ENCODE measurements at places on chromosomes 5 and 9.

- no peak for DNase-seq
Measured at GRCh38 chr5:137708796-137709559, 26.9 kb downstream of the KLHL3 start.

DNA sequence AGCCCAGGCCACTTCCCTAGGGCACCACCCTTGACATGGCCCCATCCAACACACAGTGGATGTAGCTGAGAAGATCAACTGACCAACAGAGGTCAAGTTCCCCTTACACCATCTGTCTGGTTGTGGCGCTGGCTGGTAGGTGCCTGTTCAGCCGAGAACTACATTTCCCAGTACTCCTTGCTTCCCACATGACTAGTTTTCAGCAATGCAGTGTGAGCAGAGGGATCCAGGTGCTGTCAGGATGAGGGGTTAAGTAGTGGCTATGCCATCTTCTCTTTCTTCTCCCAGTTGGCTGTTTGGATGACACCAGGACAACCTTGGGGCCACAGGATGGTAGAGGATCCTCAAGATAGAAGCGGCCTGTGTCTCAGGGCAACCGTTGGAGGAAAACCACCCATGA is 48.6 kb upstream of the SH3PXD2B start:
- peak; percentile 18 for DNase-seq

DNA sequence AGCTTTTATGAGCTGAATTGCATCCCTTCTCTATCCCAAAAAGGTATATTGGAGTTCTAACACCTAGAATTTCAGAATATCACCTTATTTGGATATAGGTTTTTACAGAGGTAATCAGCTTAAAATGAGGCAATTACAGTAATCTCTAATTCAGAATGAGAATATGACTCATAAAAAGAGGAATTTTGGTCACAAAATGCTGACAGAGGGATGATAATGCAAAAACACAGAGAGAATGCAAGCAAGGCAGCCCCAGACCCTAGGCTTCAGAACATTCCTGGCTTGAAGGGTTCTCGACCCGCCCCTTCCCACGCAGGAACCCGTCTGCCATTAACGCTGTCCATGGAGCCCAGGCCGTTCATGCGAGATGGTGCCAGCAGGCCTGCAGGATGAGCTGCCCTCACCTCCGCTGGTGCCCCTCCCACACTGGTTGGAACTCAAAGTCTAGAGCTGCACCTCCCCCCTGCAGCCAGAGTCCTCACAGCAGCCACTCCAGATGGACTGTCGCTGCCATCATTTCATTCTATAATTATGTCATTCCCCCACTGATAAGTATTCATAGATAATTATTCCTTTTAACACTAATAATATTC is 1173.4 kb upstream of the ACO1 start:
- DNase-seq: peak; percentile 85

GRCh38 chr9:14670718-14671117 is 22.5 kb downstream of the ZDHHC21 start:
- no peak for DNase-seq

Measured in mesenteric fat pad (tissue), 1 donor.